ENCODE measurements at places on chromosomes 11 and 22.
A peak's percentile ranks its signal among the peaks of the same experiment; 100 is the strongest.

- no peak for DNase-seq
Measured at GRCh38 chr22:33020721-33021120, 37.5 kb downstream of the SYN3 start.

DNA sequence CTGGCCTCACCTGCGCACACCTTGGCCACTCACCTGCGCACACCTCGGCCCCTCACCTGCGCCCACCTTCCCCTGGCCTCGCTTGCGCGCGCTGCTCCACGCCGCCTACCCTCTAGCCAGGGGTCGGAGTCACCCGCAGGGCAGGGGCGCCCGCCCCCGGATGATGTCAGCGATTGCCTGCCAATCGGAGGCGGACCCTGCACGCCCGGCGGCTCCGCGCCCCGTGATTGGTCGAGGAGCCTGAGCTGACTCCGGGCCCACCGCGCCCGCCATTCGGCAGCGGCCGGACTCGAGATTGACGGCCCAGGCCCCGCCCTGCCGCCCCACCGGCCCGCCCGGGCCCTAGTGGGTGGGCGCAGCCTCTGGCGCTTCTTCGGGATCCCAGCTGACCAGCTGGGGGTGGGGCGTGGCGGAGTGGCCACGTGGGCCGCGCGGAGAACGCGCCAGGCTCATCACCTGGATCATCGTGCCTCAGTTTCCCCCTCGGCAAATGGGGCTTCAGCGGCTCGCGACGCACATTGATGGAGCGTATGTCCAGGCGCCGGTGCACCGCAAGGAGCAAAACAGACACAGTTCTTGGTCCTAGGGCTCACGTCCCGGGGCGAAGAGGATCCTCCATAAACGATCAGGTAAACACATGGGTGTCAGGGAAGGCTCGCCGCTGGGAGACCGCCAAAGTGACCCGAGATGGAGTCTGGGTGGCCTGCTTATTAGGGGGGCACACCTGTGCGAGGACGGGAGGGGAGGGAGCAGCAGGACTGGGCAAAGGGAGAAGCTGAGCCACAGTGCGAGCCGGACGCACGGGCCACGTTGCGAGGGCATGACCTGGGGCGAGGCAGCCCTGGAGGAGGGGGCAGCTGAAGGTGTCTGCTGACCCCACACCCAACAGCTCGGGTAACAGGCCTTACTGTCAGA lies at the start of gene DHCR7:
TSS of gene DHCR7 (minus strand) at position 137 of the 915 bp plus-strand sequence. CDS start 3,441 bp downstream, outside the sequence.
- peak; percentile 94 for DNase-seq

DNA sequence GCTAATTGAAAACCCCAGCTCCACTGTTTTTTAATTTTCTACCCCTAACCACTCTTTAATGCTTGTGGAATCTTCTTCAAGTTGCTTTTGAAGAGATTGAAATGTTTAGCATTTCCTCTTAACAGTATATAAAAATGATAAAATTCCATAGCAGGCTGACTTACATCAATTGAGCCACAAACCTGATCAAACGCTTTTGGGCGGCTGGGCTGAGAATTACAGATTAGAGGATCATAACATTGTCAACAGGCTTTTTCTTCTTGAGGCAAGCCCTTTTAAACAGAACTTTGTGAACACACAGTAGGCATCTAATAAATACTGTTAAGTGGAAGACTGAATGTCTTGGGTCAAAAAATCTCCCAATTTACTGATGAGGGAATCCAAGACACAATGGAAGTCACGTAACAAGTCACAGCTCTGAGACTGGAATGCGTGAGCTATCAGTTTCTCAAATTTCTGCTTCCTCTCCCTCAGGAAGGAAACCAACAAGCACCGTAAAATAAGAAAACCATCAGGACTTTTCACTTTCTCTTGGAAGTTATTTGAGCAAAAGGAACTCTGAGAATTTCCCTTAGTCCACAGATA lies 50.0 kb upstream of the CCDC89 start:
- DNase-seq: no peak

- peak; percentile 42 for DNase-seq
Measured at GRCh38 chr11:112280268-112281126, 19.8 kb upstream of the PLET1 start.

- DNase-seq: no peak
Measured at GRCh38 chr22:28043266-28043665, 124.2 kb upstream of the PITPNB start.

DNA sequence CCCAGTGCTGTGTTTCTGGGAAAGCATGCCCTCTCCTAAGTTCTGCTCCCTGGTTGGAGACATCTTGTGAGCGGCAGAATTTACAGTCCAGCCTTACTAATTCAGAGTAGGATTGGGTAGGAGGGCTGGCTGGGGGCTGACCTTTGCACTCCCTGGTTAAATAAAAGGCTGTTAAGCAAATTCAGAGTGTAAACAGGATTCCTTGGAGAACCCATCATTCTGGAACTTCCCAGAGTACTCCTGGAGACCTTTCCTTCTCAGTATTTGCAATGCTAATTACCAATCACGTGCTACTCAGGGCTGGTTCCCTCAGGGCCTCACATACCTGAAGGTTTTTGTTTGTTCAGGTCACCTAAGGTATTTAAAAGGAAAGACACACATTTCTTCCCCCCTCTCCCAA lies 340.2 kb downstream of the TBC1D22A start:
- DNase-seq: no peak

DNA sequence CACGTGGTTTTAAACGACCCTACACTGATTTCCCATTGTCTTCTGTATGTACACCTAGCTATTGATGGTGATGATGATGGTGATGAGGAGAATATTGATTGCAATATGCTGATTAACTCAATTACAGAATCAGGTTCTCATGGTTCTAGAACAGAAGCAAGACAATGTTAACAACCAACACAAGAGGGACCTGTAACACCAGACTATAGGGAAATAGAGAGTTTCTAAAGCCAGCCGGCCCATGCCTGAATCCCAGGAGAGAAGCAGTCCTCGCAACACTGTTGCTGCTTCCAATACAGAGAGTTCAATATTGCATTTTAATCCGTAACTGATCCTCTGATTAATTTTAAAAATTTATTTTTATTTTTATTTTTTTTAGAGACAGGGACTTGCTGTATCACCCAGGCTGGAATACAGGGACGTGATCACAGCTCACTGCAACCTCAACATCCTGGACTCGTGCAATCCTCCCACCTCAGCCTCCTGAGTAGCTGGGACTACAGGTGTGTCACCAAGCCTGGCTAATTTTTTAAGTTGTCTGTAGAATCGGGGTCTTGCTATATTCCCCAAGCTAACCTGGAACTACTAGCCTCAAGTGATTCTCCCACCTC lies 22.2 kb upstream of the UBASH3B start:
- no peak for DNase-seq

- no peak for DNase-seq
Measured at GRCh38 chr11:111766834-111767142, 599 bp upstream of the PPP2R1B start.

DNA sequence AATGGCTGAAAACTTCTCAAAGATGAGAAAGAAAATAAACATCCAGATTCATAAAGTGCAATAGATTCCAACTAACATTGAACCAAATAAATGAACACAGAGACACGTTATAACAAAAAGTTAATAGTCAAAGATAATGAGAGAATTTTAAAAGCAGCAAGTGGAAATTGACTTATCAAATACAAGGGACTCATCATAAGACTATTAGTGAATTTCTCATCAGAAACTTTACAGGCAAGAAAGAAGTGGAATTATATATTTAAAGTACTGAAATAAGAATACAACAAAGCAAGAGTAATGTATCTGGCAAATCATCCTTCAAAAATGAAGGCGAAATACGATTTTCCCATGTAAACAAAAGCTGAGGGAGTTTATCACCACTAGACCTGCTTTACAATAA lies 852.7 kb downstream of the LRRC4C start:
- DNase-seq: no peak

- DNase-seq: no peak
Measured at GRCh38 chr11:111733016-111733415, 33.2 kb downstream of the PPP2R1B start.

DNA sequence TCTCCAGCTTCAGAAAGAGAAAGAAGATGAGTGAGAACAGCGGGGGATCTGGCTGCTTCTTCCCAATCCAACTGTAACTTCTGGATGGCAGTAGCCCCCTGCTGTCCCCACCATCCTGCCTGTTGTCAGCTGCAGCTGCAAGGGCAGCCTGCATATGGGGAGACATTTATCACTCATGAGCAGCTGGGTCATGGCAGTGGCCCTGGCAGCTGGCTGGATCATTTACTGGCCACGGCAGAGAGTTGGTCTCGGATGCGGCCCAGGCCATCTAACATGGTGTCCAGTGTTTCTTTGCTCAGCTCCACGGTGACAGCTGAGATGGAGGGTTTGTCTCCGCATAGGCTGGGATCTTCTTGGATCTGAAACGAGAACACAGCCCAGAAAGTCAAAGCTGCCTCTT lies 14.8 kb downstream of the COMMD9 start:
- DNase-seq: no peak

GRCh38 chr22:19851291-19852176 lies 3.1 kb downstream of the GNB1L start:
- DNase-seq: no peak

DNA sequence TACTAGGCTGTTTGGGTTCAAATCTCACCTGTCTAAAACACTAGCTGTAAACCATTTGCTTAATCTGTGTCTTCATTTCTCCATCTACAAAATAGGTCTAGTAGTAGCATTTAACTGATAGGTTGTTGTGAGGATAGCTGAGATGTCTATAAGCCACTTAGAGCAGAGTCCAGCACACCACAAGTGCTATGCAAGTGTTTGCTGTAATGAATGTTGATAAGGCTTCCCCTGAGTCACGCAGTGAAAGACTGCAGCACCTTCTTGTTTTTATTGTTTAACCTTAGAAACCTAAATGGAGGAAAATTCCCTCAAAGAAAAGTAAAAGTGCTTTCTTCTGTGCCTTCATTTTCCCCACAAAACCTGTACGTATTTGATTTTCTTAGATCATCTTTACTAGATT lies 23.1 kb upstream of the LDHA start:
- DNase-seq: no peak

DNA sequence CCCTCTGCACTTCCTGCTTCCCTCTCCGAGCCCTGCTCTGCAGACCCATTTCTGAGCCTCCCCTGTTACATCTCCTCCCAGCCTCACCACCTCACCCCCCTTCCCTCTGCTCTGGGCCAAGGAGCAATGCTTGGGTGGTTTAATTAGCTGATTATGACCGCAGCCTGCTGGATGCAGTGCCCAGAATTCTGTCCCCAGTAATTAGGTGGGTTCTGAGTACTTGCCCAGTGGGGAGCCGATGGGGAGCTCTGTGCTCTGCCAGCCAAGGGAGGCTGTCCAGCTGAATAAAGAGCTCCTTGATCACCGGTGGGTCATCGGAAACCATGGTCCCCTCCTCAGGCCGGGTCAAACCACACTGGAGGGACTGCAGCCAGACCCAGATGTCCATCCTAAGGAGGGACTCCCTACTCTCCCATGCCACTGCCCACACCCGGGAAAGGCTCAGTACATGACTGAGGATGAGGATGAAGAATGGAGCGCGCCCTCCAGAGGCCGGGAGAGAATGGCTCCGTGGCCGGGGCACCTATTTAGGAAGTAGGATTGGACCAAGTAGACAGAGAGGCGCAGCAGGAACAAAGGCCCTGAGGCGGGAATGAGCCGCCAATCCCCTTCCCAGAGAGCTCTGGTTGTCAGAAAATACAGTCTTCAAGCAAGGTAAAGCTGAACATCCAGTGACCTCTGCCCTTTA lies 9.1 kb downstream of the ARRB1 start:
- DNase-seq: no peak
